ENCODE measurements at places on chromosomes 2 and 18.

- DNase-seq = no peak
These were observed 7.6 kb upstream of the NAGK start for GRCh38 chr2:71060871-71061270.

DNA sequence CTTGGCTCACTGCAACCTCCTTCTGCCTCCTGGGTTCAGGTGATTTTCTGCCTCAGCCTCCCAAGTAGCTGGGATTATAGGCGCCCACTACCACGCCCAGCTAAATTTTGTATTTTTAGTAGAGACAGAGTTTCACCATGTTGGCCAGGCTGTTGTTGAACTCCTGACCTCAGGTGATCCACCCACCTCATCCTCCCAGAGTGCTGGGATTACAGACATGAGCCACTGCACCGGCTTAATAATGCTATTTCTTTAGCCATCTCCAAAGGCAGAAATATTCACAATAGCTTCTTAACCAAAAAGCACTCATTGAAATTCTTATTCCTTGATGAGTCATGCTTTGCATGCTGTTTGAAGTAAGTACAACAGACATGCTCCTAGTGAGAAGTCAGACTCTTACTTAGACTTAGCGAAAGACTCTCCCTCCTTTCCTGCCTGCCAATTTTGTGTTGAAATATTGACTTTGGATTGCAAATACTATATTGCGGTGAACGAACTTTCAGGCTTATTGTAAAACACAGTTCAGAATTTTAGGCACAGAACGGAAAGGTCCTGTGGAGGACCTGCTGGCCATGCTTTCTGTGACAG lies 4.4 kb downstream of the ACTR3 start:
- DNase-seq = no peak

GRCh38 chr2:159807183-159808031 lies 9.4 kb upstream of the CD302 start:
- no peak for DNase-seq

GRCh38 chr2:51510303-51510702 lies 478.4 kb upstream of the NRXN1 start:
- no peak for DNase-seq

GRCh38 chr18:33745151-33745795 lies 167.3 kb downstream of the ASXL3 start:
- no peak for DNase-seq

DNA sequence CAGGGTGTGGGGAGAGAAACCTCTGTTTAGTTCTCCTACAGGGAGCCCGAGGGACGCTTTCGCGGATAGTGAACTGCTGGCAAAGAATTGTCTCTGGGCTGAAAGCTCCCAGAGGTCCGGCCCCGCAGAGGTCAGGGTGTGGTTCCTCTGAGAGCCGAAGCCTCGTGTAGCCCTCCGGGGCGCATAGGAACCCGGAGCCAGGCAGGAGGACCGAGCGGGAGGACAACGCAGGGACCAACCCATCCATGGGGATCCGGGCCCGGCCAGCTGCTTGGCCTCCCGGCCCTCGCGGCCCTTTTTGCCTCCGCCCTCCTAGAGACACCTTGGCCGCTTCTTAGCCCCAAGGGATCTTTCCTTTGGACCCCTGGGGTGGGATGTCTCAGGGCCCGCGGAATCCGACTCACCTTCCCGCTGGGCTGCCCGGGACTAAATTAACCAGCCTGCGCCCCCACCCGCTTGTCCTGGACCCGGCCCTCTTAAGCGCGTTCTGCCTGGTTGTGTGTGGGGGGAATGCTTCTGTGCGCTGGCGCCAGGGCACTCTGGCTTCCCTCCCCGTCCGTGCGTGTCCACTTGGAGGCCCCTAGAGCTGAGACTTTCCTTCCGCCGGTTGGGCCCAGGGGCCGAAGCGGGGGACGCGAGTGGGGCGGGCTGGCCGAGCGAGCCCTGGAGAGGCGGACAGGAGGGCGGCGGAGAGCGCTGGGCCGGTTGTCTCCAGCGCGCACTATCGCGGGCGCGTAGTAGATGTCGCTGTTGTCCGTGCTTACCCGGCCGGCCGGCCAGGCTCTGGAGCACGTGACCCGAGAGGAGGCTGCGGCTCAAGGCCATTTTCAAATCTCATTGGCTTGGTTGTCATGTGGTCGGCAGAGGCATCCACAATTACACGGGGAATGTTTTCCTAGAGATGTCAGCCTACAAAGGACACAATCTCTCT lies at the start of gene HOXD10:
TSS of gene HOXD10 (plus strand) at position 896 of the 931 bp plus-strand sequence. CDS start 56 bp downstream, outside the sequence.
- no peak for DNase-seq

DNA sequence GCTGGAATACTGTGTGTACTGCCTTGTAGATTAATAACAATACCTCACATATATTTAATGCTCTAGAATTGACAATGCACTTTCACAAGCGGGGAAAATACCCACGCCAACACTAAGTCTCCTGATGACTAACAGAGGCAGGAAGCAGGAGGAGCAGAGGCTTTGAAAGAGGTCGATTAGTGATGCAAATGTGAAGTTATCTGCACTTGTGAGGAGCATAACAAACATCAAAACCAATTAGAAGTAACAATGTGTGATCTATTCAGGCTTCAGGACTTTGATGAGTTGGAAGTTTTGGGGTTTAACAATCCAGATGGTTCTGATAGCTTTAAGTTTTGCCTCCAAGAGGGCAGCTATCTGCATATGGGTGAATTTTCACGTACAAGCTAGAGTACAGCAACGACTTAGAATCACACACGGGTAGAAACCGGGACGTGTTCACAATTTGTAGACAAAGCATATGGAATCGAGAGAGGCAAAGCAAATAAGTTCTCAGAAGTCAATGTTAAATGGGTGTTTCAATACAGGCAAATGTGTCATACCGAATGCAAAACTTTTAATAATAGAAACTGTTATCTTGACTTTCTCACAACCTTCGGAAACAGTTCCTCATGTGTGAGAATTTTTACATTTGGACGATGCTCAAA lies 114.5 kb downstream of the METTL8 start:
- DNase-seq = no peak

- DNase-seq = no peak
These were observed 1167.9 kb downstream of the DSC3 start for GRCh38 chr18:29874519-29875098.

- DNase-seq = no peak
These were observed 129.8 kb upstream of the TANK start for GRCh38 chr2:161030260-161031063.

- no peak for DNase-seq
These were observed 15.5 kb upstream of the DUSP19 start for GRCh38 chr2:183063083-183063482.

DNA sequence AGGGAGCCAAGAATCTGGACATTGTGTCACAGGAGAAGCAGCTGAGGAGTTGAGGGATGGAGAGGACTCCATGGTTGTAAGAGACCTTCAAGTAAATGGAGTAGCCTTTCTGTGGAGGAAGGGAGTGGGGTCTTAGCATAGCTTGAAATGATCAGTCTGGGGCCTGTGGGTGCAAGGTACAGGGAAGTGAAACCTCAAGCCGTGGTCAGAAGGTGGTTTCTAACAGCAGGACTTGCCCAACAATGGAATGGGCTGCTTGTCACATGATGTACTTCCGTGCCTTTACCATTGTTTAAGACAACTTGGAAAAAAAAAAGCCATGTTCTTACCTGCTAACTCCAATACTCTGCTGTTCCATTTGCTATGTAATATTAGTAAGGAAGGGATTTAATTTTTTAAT lies 140.7 kb downstream of the LDLRAD4 start:
- no peak for DNase-seq

GRCh38 chr2:140199312-140199711 lies 1419.1 kb upstream of the NXPH2 start:
- no peak for DNase-seq

DNA sequence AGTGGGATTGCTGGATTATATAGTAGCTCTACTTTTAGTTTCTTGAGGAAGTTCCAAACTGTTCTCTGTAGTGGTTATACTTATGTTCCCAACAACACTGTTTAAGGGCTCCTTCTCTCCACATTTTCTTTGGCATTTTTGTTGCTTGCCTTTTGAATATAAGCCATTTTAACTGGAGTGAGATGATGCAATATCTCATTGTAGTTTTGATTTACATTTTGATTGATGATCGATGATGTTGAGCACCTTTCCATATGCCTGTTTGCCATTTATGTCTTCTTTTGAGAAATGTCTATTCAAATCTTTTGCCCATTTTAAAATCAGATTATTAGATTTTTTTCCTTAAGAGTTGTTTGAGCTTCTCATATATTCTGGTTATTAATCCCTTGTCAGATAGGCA lies 243.3 kb downstream of the PTGR3 start:
- DNase-seq = no peak

All from GM12892 (cell line).